GM12891 (cell line): ENCODE measurements at places on chromosomes 12 and 14.

- no peak for DNase-seq
Measured at GRCh38 chr14:72094844-72095582, 162.8 kb downstream of the RGS6 start.

- DNase-seq: no peak
Measured at GRCh38 chr14:105193916-105194782, 13.0 kb upstream of the NUDT14 start.

- DNase-seq: no peak
Measured at GRCh38 chr12:124346425-124347168, 51.7 kb downstream of the RFLNA start.

DNA sequence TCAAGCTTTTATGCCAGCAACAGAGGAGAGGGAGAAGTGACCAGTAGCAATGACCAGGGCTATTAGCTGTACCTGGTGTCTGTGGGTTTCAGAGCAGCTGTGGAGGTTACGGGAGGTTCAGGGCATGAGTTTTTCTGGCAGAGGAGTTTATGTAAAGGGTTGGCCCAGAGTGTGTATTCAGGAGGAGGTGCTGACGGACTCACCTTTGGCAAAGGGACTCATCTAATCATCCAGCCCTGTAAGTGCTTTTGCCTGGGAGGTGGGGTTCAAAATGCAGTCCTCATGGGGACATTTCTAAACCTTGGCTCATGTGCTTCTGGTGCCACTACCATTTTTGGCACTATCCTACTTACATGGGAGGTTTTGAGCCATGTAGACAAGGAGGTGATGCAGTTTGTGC, 95.3 kb downstream of the DAD1 start:
- DNase-seq: no peak

DNA sequence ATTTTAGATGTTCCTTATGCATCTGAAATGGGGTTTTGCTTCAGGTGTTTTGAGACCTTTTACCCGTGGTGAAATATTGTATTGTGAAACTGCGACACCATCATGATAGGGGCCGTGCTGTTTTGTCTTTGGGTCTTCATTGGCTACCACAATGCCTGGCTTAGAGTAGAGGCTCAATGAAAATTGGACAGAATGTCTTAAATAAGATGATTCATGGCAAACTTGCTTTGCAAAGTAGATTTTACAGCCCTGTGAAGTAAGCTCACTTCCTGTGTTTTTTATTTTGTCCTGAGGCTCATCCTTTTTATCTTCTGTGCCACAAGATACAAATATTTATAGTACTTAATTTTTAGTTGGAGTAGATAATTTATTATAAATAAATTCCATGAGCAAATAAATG, 111.3 kb upstream of the FRMD6 start:
- DNase-seq: no peak

DNA sequence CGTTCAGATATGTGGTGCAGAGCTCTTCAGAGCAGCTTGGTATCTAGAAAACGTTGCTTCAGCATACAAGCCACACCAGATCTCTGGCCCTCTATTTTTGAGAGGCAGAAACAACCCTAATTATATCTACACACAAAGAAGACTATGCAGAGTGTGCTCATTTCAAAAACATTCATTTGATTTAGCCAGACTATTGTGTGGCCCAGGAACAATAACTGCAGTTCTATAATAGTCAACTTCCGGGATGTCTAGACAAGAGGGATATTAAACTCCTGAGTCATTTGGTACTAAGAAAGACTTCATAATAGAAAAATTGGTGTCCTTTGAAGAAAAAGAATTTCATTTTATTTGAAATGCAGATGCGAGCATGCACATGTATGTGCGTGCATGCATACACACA, 153.8 kb downstream of the PELI2 start:
- DNase-seq: no peak

GRCh38 chr12:16266085-16266484, 11.4 kb downstream of the SLC15A5 start:
- DNase-seq: no peak

DNA sequence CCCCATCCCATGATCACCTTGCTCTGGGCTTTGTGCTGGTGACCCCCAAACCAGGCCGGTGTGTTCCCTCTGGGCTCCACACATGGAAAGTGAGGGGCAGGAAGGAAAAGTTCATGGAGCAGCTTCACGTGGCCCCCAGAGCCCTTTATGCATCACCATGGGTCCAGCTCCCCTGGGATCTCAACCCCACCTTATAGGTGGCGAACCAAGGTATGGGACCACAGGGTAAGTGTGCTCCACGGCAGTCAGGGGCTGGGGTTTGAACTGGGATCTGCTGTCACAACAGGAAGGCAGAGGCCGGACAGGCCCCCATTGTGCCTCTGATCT, 7.4 kb upstream of the BEGAIN start:
- DNase-seq: no peak

GRCh38 chr14:69882915-69883314, 3.7 kb downstream of the SMOC1 start:
- no peak for DNase-seq

DNA sequence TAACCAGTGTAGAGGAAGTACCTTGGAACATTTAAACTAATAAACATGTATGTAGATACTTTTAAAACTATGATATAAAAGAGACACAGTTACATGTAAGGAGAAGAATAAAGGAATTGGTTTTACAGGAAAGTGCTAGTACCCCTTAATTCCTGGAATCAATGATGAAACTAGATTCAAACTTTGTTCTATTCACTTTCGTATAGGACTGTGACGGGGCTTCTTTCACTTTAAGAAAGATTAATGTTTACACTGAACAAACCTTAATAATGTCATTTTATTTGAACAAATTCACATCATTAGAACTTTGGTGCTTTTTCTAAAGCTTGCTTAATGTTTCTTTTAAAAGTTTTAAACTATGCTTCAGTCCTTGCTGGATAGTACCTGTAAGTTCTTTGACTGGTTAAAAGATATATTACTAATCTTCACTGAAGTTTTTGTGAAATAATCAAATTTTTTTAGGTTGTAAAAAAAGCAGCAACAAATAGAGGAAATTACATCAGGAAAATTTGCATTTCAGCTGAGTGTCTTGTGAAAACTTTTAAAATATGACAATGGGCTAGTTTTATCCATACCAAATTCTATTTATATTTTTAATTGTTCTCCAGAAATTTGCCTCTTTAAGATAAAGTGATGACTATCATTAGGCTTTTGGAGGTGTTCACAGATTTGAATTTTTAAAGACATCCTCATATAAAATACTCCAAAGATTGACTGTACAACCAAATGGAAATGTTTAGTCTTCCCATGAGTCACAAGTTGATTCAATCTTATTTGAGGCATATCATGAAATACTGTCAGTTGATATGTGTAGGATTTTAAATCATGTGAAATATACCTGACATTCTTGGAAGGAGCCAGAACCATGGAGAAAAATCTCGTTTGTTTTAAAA, 36.2 kb downstream of the PAPOLA start:
- DNase-seq: no peak

DNA sequence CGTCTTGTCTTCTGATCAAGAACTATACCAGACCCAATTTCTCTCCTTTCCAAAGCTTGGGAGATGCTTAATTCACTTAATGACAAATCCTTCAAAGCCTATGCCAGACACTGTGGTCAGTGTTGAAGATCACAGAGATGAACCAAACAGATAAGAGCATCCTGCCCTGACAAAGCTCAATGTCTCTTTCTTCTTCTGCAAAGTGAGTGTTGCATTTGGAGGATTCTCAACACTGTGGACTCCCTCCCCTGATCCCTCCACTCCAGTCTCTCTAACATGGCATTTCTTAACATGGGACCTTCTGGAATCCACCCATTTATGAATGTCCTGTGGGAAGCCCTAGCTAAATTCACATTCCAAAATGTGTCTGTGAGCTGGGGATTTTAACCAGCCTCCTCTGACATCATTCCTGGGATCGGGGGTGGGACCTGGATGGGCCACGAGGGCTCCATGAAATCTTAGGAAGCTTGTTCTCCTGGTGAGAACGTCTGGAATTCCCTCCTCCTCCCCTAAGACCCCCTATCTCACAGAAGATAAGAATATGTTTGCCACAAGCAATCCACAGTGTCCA, 20.3 kb downstream of the SYNE3 start:
- DNase-seq: no peak

GRCh38 chr12:7096006-7096932, 4.0 kb upstream of the C1R start:
- no peak for DNase-seq

DNA sequence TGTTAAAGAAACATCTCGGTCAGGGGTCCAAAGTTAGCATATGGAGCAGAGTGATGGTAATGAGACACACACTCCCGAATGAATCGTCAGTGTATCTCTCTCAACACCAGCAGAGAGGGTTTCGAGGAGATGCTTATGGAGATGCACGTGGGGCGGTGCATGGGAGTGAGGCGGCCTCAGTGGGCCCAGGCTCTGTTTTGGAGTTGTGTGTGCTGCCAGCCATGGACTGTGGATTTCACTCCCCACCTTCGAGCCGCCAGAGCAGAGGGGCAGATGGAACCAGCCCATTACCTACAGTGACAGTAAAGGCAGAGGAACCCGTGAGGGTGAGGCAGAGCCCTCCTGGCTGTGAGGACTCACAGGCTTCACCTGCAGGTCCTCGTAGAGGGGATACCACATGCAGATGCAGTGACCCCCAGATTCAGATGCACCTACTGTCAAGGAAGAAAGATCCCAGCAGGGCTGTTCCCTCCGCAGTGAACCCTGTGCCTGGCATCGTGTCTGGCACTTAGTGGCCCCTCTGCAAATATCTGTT, 68.2 kb downstream of the WDR20 start:
- DNase-seq: no peak

- no peak for DNase-seq
Measured at GRCh38 chr12:91037276-91037675, 20.5 kb downstream of the KERA start.

- DNase-seq: no peak
Measured at GRCh38 chr14:71566276-71566675, 366.0 kb upstream of the RGS6 start.

DNA sequence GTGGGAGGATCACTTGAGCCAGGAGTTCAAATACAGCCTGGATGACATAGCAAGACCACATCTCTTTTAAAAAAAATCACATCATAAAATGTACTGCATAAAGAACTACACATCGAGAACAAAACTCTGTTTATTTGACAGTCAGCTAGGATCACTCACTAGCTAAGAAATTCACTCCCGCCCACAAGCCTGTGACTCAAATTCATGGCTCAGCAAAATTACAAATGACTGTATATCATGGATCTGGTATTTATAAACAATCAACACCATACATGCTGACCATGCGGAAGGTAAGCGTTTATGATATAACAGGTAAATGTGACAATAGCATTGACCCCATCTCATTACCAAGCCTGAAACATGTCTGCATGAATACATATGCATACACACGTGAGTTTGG, 206.5 kb downstream of the EFCAB11 start:
- DNase-seq: no peak

DNA sequence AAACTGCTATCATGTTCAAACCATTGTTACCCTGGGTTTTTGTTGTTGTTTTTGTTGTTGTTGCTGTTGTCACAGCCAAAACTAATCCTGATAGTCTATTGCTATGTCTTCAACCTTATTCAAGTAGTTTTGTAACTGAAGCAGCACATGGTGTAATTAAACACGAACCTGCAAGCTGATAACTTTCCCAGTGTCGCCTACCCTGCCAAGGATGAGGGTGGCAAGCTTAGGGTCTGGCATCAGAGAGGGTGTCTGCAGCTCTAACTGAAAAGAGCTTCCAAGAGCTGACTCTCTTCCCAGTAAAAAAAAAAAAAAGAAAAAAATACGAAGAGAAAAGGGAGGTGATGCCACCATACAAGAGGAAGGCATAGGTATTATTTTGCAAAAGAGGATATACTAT, 86.3 kb upstream of the BCL2L14 start:
- no peak for DNase-seq

DNA sequence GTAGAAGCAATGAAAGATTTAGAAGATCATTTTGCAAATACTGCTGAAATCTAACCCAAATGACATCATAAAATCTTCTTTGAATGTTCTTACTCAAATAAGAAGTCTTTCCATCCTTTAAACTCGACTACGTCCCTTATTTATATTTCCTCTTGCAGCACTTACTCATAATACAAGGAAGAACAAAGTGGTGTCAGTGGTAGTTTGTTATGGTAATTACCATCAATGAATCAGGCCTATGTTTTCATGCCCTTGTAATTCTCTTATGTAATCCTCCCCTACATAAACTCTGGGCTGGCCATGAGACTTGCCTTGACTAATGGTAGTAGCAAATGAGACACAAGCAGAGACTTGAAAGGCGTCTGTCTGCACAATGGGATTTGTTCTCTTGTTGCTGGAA, 17.0 kb downstream of the EEA1 start:
- DNase-seq: no peak

- no peak for DNase-seq
Measured at GRCh38 chr12:41920355-41920754, 224.3 kb downstream of the GXYLT1 start.

- DNase-seq: no peak
Measured at GRCh38 chr12:128385736-128386135, 118.8 kb downstream of the TMEM132C start.

DNA sequence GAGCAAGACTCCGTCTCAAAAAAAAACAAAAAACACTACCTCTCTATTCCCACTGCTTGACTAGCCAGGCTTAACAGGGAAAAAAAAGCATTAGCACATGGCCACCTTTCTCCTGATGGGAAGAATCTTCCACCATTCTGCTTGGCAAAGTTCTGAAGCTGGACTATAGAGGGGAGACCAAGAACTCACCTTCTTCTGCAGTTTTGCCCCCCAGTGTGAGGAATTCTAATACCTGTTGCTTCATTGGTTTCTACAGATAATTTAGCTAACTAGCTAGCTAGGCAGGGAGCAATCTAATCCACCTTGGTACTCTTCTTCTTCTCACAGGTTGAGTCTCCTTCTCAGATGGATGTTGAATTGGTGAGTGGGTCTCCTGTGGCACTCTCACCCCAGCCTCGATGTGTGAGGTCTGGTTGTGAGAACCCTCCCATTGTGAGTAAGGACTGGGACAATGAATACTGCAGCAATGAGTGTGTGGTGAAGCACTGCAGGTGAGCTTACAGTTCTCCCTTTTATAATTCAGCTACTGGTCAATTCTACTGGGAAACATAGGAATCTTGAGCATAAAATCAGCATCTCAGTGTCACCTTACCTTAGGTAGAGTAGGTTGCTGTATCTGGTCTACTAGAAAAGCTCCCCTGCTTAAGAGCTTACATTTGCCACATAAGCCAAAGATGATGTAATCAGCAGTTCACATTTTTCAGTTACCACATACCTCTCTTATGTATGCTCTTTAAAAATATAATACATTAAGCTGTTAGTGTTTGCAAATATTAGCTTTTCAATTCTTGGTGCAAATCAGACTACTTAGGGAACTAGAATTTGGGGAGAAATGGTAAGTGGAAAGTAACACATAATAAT, 16.0 kb downstream of the METTL3 start:
- no peak for DNase-seq

DNA sequence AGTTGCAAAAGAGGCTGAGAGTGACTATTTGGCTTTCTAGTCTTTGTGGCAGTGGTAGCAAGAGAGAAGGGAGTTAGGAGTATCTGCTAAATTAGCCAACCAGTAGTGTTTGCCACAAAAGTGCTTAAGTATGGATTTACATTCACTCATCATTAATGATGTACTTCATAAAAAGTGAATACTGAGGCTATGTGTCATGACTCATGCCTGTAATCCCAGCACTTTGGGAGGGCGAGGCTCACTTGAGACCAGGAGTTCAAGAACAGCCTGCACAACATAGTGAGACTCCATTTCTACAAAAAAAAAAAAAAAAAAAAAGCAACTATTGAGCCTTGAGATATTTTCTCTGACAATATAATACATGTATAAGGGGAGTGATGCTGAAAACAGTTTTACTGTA, 36.8 kb downstream of the CCDC177 start:
- no peak for DNase-seq

GRCh38 chr14:106809615-106810014, 1283.2 kb downstream of the TMEM121 start:
- no peak for DNase-seq

- no peak for DNase-seq
Measured at GRCh38 chr14:90726656-90727055, 89.6 kb downstream of the TTC7B start.
